Astrocyte (in vitro differentiated cells and primary cell): ENCODE measurements at places on chromosomes 1 and 21. TPM values are rescaled to one million over a fixed set of nuclear protein-coding genes. Genes with fewer than 3 reads are reported as not detected.

The EPS15 gene
- total RNA-seq = 66.6 and 70.6 TPM in 2 replicates

The SLAMF9 gene
- total RNA-seq = 0.43 TPM in 1 of 2 replicates, not detected in the other

The CD48 gene
- total RNA-seq = not detected in 2 replicates

The EDARADD gene
- total RNA-seq = 0.98 and 2.2 TPM in 2 replicates

The VPS72 gene
- total RNA-seq = 59.0 and 62.2 TPM in 2 replicates

The MXRA8 gene
- 112 and 139 TPM in 2 replicates for total RNA-seq

The C1orf116 gene
- 0.14 and 0.86 TPM in 2 replicates for total RNA-seq

The COPA gene
- 281 and 305 TPM in 2 replicates for total RNA-seq

The TSPAN2 gene
- total RNA-seq = 23.7 and 32.8 TPM in 2 replicates

The S100B gene
- total RNA-seq = 1.0 and 2.0 TPM in 2 replicates

The AADACL4 gene
- not detected in 2 replicates for total RNA-seq

The SH2D1B gene
- total RNA-seq = not detected in 2 replicates

The APOBEC4 gene
- not detected in 2 replicates for total RNA-seq

The DAB1 gene
- total RNA-seq = 0.91 and 1.6 TPM in 2 replicates

The KRTAP24-1 gene
- total RNA-seq = not detected in 2 replicates

The S100A10 gene
- total RNA-seq = 1,137 and 1,257 TPM in 2 replicates

The PTPN7 gene
- 0.58 and 0.75 TPM in 2 replicates for total RNA-seq

The SIM2 gene
- 9.2 and 12.8 TPM in 2 replicates for total RNA-seq

The USH2A gene
- 0.02 TPM in 2 replicates for total RNA-seq

The SMCP gene
- total RNA-seq = not detected in 2 replicates

The OR2AJ1 gene
- total RNA-seq = not detected in 2 replicates

The LAX1 gene
- not detected in 2 replicates for total RNA-seq

The SLAMF8 gene
- total RNA-seq = 1.7 and 3.6 TPM in 2 replicates

The ATP6V1G3 gene
- not detected in 2 replicates for total RNA-seq

The LORICRIN gene
- not detected in 2 replicates for total RNA-seq

The TEX38 gene
- total RNA-seq = not detected in 2 replicates

The LRRC38 gene
- not detected in 2 replicates for total RNA-seq

The FOXO6 gene
- total RNA-seq = 1.2 TPM in 2 replicates

The SPATA45 gene
- 0.65 TPM in 1 of 2 replicates, not detected in the other for total RNA-seq

The FAM72B gene
- 2.9 and 3.4 TPM in 2 replicates for total RNA-seq

The ST6GALNAC5 gene
- total RNA-seq = 0.19 and 1.3 TPM in 2 replicates

The PEX10 gene
- 16.6 and 18.6 TPM in 2 replicates for total RNA-seq

The LCE3D gene
- total RNA-seq = not detected in 2 replicates

The KLHDC7A gene
- total RNA-seq = 0.14 and 0.17 TPM in 2 replicates

The NPHS2 gene
- total RNA-seq = not detected in 2 replicates

The FOXD2 gene
- 0.07 TPM in 1 of 2 replicates, not detected in the other for total RNA-seq

The SOX13 gene
- total RNA-seq = 9.2 and 12.4 TPM in 2 replicates

The CACNA1S gene
- not detected in 2 replicates for total RNA-seq

The TCP10L gene
- total RNA-seq = 0.34 TPM in 1 of 2 replicates, not detected in the other

The TRIM33 gene
- 28.1 and 31.8 TPM in 2 replicates for total RNA-seq

The IL19 gene
- total RNA-seq = 0.23 TPM in 1 of 2 replicates, not detected in the other

The SPRR2F gene
- not detected in 2 replicates for total RNA-seq

The KIF26B gene
- 6.8 and 11.4 TPM in 2 replicates for total RNA-seq

The TADA1 gene
- total RNA-seq = 9.3 and 9.9 TPM in 2 replicates

The ZNF648 gene
- total RNA-seq = not detected in 2 replicates

The LMO4 gene
- total RNA-seq = 42.9 and 44.5 TPM in 2 replicates

The CRABP2 gene
- 278 and 339 TPM in 2 replicates for total RNA-seq
